ENCODE measurements at places on chromosomes 13 and 19.

DNA sequence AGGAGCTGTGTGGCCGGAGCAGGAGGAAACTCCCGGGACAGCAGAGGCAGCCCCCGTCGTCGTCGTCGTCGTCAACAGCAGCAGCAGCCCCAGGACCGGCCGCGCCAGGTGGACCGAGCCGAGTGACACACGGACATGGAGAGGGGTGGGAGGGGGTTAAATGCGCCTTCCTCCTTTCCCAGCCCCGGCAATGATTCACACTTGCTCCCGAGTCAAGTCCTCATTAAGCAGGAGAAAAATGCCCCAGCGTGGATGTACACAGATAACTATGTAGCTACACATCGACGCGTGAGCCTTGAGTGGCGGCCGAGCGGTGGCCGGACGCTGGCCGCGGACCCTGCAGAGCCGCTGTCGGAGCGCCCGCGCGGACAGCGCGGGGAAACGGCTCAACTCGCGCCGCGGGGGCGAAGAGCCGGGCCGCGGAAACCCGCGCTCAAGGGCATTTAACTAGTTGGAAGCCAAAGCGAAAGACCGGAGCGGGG, 645 bp downstream of the UBL3 start:
- no peak for DNase-seq

DNA sequence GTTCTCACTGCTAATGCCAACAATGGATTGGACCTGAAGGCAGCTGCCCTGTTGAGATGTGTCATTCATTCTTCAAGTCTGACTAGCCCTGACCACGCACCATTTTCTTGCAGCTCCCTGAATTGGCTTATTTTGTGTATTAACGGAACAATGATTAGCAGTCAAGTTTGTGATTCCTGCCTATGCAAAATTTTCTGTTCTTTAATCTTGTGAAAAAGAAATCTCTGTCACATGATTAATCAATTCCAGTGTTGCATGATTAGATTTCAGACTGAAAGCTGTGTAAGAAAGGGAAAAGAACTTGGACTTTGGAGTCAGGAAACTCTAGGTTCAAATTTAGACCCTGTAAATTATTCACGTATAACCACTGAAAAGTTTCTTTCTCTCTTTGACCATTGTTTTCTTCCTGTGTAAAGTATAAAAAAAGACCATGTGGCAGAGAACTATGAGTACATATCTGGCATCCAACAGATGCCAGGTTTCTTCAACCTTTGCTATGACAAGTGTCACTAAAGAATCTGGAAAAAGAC, 64.5 kb upstream of the SLC10A2 start:
- DNase-seq, result no peak

- DNase-seq, result no peak
Observed at GRCh38 chr13:77866971-77867370, 51.7 kb downstream of the EDNRB start.

DNA sequence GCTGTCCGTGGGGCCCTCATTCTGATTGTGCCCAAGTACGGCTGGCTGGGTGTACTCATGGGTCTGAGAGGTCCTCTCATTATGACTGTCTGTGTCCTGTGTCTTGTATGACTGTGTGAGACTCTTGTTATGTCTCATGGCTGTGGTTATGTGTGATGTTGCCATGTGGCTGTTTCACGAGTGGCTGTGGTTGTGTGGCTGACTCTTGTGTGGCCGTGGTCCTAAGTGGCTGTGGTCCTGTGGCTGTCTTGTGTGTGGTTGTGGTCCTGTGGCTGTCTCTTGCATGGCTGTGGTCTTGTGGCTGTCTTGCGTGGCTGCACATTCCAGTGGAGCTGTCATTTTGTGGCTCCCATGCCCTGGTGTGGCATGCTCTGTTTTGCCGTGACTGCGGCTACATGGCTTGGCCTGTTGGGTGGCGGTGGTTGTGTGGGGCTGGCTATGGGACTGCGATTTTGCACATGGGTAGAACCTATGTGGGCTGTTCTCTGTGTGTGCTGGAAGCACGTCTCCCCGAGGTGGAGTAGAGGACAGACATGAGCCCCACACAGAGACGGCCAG, 2.5 kb downstream of the LYL1 start:
- peak; percentile 54 for DNase-seq

- no peak for DNase-seq
Observed at GRCh38 chr13:22198641-22199217, 527.9 kb downstream of the FGF9 start.

DNA sequence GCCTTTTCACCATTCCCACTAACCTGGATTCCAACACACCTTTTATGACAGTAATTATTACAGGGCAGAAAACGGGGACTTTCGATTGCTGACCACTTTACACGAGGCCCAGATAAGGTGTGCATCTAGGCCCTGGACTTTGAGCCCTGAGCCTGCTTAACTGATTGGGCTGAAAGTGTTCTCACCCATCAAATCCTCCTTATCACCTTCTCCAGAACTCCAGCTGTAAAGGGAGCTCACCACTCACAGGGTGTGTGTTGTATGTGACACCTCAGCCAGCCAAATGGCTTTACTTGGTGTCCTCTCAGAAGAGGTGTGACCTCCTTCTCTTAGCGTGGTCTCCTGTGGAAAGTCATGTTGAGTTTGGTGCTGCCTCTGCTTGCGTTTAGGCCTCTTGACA, 36.5 kb downstream of the SIPA1L3 start:
- DNase-seq, result no peak

- no peak for DNase-seq
Observed at GRCh38 chr13:35930665-35931631, 200.2 kb downstream of the DCLK1 start.

- DNase-seq, result peak; percentile 78
Observed at GRCh38 chr19:49441210-49441959, at the start of gene SLC17A7. Gene SLC17A7, minus strand, starts transcription at chr19:49441527. Its CDS starts 148 bp downstream, at chr19:49441379.

GRCh38 chr13:36143738-36144137, 12.6 kb upstream of the DCLK1 start:
- DNase-seq, result no peak

GRCh38 chr19:29411113-29411581, 114.6 kb upstream of the VSTM2B start:
- no peak for DNase-seq

DNA sequence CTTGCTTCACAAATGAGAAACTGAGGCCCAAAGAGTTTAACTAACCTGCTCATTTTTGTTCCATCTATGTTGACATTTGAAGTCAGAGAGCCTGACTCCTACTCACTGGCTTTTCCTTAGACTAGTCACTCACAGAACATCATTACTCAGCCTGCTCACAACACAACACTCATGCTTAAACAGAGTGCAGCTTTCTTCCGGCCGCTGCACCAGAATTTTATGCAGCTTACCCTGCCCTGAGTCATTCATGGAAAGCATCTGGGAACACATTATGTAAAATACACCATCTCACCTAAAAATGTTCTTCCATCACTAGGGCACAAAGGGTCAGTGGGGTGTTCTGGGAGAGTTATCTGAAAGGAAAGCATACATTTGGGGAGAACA, 303.4 kb downstream of the SPRY2 start:
- DNase-seq, result no peak

DNA sequence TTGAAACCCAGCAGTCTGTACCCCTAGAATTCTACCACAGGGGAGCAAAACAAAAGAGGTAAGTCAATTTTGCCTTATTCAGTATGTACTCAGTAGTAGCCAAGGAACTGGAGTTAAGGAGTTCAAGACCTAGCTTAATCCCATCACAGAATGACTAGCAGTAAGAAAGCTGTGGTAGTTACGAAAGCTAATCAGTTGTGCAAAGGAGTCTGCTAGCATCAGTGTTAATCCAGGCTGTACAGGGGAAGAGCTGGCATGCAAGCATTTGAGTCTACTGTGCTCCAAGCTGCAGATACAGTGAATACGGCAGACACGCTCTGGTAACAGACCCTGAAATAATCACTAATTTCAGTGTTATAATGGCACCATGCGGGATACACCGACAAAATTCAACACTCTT, 4.7 kb downstream of the DNMT1 start:
- no peak for DNase-seq

DNA sequence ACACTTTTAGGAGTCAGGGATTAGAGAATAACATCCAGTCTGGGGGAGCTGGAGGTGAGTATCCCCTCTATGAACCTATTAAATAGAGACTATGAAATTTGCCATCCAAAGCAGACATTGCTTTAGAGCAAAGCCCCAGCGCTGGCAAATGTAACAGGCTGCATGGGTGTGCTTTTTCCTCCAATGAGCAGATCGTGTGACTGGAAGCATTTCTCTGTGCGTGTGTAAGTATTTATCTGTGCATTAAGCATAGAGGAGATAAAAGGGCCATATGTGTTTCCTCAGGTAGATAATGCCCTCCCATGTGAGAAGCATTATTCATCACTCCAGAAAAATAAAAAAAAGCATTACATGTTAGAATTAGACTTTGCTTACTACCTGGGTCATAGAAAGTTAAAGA, 924 bp downstream of the TNFSF13B start:
- DNase-seq, result no peak

- no peak for DNase-seq
Observed at GRCh38 chr19:29378543-29379080, 147.2 kb upstream of the VSTM2B start.

- DNase-seq, result peak; percentile 74
Observed at GRCh38 chr13:113272701-113273181, 24.3 kb upstream of the LAMP1 start.

DNA sequence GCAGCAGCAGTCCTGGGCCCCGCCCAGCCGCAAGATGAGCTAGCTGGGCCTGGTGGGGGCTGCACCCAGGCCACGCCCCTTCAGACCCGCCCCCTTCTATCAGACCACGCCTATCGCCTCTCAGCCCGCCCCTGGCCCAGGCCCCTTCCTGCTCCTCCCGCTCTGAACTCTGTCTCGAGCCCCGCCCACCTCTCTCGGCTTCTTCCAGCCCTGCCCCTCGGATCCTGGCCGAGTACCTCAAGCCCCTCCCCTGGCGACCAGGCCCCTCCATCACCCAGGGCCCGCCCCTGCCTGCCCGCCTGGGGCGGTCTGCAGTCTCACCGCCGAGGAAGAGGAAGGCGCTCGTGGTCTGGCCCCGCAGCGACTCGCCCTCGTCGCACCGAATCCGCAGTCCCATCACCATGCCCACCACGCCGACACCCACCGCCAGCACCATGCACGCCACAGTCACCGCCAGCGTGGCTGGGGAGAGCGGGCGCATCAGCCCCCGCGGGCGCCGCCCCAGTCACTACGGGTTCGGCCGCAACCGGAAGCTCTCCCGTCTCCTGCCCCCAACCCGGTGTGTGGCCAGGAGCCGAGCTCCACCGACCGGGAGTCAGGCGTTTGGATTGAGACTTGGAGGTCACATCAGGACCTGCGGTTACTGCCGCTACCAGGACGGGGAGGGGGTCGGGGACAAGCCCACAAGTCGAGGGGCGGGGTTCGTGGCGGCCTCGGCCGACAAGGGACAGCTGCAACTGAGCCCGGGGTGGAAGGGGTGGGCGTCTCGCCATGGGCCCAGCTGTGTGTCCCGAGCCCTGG, 1.0 kb downstream of the CLDND2 start:
- peak; percentile 100 for DNase-seq

DNA sequence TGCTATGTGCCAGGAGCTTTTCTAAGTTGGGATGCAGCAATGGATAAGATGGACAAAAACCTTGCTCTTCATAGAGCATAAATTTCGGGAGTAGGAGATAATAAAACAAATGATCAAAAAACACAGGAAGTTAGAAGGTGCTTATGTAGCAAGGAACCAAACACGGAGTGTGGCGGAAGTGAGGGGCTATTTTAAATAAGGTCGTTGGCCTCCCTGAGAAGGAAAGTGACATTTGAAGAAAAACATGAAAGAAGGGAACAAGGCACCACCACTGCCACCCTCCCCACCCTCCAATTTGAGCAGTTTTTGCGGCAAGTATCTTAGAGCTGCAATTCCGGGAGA, 3.2 kb upstream of the GSX1 start:
- no peak for DNase-seq
